Activated CD8-positive, alpha-beta T cell treated with anti-CD3 and anti-CD28 coated beads for 36 hours (primary cell): ENCODE measurements at places on chromosomes 12 and 14. TPM values are rescaled to one million over a fixed set of nuclear protein-coding genes. Genes with fewer than 3 reads are reported as not detected.

Gene GUCY2C
- total RNA-seq: not detected

Gene SOAT2
- total RNA-seq: 6.7 TPM

Gene LRRC43
- total RNA-seq: not detected

Gene KRT83
- total RNA-seq: not detected

Gene STRN3
- 15.3 TPM for total RNA-seq

Gene CCDC177
- total RNA-seq: not detected

Gene CIDEB
- total RNA-seq: 12.1 TPM

Gene PDZRN4
- not detected for total RNA-seq

Gene SERPINA5
- total RNA-seq: not detected

Gene TUNAR
- total RNA-seq: not detected

Gene VRTN
- not detected for total RNA-seq

Gene KCNMB4
- 1.3 TPM for total RNA-seq

Gene CCDC184
- 0.34 TPM for total RNA-seq

GRCh38 chr14:93219103-93219726 is 12.2 kb downstream of the UBR7 start:
- DNase-seq: peak; percentile 67
- no peak overlapping the region for H3K27ac ChIP-seq
- H3K4me3 ChIP-seq: no peak overlapping the region
- no peaks in the 10 kb centered on the region for H3K27me3 ChIP-seq

- peak overlapping the region; percentile 87 for H3K4me3 ChIP-seq
- peaks cover 20% of the 10 kb centered on the region for H3K36me3 ChIP-seq
- peaks cover 33% of the 10 kb centered on the region for H3K4me1 ChIP-seq
Observed at GRCh38 chr12:122227341-122227740, 1.5 kb upstream of the DIABLO start.

DNA sequence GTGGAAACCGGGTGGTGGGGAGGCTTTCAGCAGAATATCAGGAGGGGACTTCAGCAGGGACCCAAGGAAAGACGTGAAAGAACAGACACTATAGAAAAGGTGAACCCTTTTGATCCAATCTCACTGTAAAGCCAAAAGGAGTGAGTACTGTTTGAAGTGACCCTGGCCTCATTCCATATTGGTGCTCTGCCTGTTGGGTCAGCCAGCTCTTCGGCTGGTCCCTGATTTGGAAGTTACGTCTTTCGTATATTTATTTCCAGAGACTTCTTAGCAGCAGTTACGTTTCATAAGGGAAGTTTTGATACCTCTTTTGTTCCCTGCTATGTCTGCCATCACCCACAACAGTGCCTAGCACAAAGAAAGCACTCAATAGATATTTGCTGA is 21.9 kb downstream of the WNT5B start:
- H3K4me1 ChIP-seq: no peaks in the 10 kb centered on the region
- H3K36me3 ChIP-seq: no peaks in the 10 kb centered on the region
- no peak for DNase-seq

GRCh38 chr12:11838403-11838802 is 188.9 kb downstream of the ETV6 start:
- no peaks in the 10 kb centered on the region for H3K27me3 ChIP-seq
- no peak overlapping the region for H3K4me3 ChIP-seq

GRCh38 chr14:95663226-95663797 is 22.9 kb upstream of the TCL1B start:
- no peaks in the 10 kb centered on the region for H3K36me3 ChIP-seq
- peaks cover 13% of the 10 kb centered on the region for H3K27me3 ChIP-seq
- H3K4me1 ChIP-seq: no peaks in the 10 kb centered on the region
- H3K4me3 ChIP-seq: no peak overlapping the region
- DNase-seq: no peak
- no peak overlapping the region for H3K27ac ChIP-seq

DNA sequence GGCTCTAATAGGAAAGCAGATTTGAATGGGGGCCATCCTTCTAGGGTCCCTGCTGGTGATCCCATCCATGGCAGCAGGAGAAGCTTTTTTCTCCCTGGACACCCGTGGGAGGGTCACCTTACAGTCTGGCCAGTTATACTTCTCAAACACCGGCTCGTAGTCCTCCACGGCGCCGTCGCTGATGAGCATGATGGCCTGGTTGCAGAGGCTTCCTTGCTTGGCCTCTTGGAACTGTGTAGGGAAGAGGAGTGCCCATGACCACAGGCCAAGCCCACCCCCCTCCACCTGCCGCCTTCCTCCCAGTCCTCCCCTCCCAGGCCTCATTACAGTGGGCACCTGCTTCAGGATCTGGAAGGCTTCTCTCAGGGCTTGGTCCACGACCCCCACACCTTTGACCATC is 33.8 kb downstream of the CACNA2D4 start:
- H3K27ac ChIP-seq: no peak overlapping the region
- no peaks in the 10 kb centered on the region for H3K4me1 ChIP-seq
- H3K27me3 ChIP-seq: peaks cover 2% of the 10 kb centered on the region

DNA sequence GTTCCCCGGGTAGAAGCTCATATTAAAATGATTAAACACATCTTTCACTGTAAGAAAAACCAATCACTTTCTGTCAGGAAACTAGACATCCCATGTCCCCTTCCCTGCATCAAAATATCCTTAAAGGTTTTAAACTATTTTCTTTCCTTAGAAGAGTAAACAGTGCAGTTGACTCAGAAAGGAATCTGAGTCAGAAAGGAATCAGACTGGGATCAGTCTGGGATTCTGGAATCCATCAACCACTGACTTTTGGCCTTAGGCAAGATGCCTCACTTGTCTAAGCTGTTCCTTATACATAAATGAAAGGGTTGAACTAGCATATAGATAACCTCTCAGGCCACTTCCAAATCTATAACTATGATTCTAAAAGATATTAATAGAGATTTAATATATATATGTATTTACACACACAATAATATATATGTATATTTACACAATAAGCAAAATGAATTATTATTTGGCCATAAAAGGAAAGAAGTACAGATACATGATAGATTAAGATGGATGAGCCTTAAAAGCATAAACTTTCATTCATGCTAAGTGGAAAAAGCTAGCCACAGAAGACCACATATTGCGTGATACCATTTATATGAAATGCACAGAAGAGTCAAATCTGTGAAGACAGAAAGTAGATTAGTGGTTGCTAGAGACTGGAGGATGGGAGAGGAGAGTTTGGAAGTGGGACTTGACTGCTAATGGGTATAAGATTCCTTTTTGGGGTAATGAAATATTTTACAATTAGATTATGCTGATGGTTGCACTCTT is 114.4 kb downstream of the SLC38A1 start:
- DNase-seq: no peak
- peaks cover 8% of the 10 kb centered on the region for H3K36me3 ChIP-seq
- H3K27me3 ChIP-seq: no peaks in the 10 kb centered on the region
- peaks cover 19% of the 10 kb centered on the region for H3K4me1 ChIP-seq
- no peak overlapping the region for H3K27ac ChIP-seq
- H3K4me3 ChIP-seq: no peak overlapping the region

DNA sequence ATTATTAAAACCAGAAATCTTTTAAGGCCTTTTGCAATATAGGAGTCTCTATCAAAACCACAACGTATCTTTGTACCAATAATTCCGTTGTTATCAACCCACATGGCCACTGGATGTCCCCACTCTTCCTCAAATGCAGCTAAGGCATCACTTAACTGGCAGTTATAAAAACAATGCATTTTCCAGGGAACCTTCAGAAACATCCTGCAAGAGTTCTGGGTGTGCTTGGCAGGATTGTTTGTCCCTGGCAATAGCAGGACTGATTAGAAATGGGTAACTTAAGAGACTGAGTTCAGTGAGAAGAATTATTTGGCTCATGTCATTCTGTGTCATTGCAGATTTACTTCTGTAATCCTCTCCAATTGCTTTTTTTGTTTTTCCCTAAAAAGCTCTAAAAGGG is 112.0 kb downstream of the SLC15A5 start:
- no peaks in the 10 kb centered on the region for H3K36me3 ChIP-seq
- H3K27ac ChIP-seq: no peak overlapping the region
- no peak overlapping the region for H3K4me3 ChIP-seq
- H3K27me3 ChIP-seq: no peaks in the 10 kb centered on the region

- DNase-seq: no peak
- no peak overlapping the region for H3K27ac ChIP-seq
- H3K27me3 ChIP-seq: no peaks in the 10 kb centered on the region
- peaks cover 1% of the 10 kb centered on the region for H3K36me3 ChIP-seq
- peaks cover 15% of the 10 kb centered on the region for H3K4me1 ChIP-seq
Observed at GRCh38 chr14:50334211-50334610, 22.1 kb downstream of the DMAC2L start.

- H3K4me3 ChIP-seq: peak within 1 kb of the TSS; percentile 70
- peak; percentile 59 for DNase-seq
- H3K4me1 ChIP-seq: peaks cover 9% of the 10 kb centered on the region
- no peak within 1 kb of the TSS for H3K27ac ChIP-seq
Observed at GRCh38 chr12:57611108-57611826, at the start of gene ARHGEF25. TSS of gene ARHGEF25 (plus strand) at chr12:57611435. CDS start at chr12:57611895, 460 bp downstream.

DNA sequence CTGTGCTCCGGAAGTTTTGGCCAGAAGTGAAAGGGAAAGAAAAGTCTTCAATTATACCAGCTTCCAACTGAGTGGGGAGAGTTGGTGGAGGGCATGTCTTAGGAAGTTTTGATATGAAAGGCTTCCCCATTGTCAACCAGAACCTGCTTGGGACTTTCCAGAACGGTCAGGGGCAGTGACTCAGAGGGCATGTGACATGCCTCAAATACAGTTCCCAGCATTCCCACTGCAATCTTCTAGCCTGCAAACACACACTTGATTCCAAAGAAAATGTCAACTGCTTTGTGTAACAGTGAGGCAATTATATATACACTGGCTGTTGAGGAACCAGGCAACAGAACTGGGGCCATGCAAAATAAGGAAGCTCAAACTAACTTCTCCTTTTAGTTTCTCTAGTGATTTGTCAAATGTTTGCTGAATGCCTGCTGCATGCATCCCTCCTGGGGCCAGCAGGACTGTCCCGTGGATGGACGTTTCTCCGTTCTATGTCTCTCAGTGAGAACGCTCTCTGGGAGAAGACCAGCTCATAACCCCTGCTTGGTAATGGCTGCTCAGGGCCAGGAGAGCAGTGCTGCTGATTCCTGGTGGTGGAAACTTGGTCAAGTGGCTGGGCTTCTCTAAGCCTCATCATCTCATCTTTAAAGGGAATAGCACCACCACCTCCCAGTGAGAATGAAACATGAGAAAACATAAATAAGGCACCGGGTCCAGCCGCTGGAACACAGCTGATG is 18.3 kb downstream of the SLC25A47 start:
- H3K4me3 ChIP-seq: no peak overlapping the region
- DNase-seq: peak; percentile 28
- H3K36me3 ChIP-seq: peaks cover 70% of the 10 kb centered on the region
- H3K4me1 ChIP-seq: peaks cover 18% of the 10 kb centered on the region

DNA sequence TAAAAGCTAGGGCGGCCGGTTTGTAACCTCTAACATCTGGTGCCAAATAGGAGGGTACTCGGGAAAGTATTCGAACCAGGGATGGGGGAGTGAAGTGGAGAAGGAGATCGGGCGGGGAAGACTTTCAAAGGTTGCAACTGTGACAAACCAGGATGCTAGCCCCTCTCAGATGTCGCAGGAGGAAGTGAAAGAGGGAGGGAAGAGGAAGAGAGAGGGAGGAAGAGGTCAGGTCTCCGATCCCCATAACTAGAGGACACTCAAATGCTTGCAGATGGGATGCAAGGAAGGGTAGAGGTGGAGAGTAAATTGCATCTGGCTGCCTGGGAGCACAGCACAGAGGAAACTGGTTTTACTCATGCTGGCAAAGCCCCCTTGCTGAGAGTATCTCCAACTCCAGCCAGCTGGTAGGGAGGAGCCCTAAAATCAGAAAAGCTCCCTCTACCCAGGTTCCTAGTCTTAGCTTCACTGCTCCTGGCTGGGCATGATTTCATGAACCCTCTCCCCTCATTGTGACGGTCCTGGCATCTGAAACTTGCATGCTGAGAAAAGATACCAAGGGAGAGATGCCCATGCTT is 696.7 kb upstream of the TBX3 start:
- H3K4me3 ChIP-seq: no peak overlapping the region
- peaks cover 1% of the 10 kb centered on the region for H3K27me3 ChIP-seq
- DNase-seq: no peak
- H3K4me1 ChIP-seq: peaks cover under 1% of the 10 kb centered on the region

DNA sequence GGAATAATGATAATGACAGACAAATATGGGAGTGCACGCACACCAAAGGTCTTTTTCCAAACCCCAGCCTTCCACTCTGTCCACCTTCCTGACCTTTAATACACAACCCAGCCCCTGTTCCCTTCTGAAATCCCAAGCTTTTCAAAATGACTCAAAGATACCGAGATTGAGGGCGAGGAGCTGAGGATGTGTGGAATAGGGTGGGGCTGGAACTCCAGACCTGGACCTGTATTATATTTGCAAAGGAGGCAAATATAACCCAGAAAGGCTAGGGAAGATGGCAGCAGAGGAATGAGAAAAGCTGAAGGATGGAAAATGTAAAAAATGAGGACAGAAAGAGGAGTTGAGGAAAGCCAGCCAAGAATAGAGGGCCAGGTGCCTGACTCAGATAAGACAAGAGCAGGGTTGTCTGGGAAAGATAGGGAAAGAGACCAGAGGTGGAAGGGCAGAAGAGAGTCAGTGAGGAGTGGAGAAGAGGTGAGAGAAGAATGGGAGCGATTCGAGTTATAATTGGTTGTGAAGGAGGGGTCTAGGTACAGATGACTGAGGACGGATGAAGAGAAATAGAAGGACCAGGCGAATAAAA is 1.0 kb upstream of the PTMS start:
- H3K36me3 ChIP-seq: peaks cover 10% of the 10 kb centered on the region
- no peak for DNase-seq
- peaks cover 33% of the 10 kb centered on the region for H3K4me1 ChIP-seq

DNA sequence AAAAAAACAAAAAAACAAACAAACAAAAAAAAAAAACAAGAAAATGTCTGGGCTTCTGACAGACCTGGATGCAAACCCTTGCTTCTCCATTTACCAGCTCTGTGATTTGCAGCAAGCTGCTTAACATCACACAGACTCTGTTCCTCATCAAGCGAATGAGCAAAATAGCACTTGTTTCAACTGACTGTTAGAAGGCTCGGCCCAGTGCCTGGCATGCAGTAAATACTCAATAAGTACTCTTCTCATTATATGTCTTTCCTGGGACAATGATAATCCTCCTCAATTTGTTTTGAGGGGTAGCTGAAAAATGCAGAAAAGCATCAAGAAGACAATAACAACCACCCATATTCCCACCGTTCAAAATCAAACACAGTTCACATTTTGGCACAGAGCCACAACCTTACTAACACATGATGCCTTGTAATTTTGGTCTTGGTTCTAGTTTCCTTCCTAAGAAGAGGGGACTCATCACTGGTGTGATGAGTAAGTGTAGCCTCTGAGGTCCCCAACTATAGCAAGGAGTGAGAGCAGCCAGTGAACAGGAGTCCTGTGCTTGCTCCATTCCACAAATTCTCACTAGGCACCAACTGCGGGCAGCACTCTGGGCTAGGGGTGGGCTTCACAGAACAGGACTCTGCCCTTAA is 60.4 kb downstream of the TTC7B start:
- no peaks in the 10 kb centered on the region for H3K27me3 ChIP-seq
- H3K27ac ChIP-seq: no peak overlapping the region
- no peaks in the 10 kb centered on the region for H3K36me3 ChIP-seq
- DNase-seq: no peak

GRCh38 chr12:128387811-128388422 is 120.9 kb downstream of the TMEM132C start:
- H3K36me3 ChIP-seq: no peaks in the 10 kb centered on the region
- H3K4me3 ChIP-seq: no peak overlapping the region
- DNase-seq: peak; percentile 51
- H3K27ac ChIP-seq: no peak overlapping the region

GRCh38 chr12:58301730-58302122 is 360.4 kb downstream of the ATP23 start:
- H3K27me3 ChIP-seq: peaks cover 2% of the 10 kb centered on the region
- H3K27ac ChIP-seq: no peak overlapping the region
- no peak overlapping the region for H3K4me3 ChIP-seq
- no peaks in the 10 kb centered on the region for H3K4me1 ChIP-seq
